ENCODE measurements at places on chromosomes 6 and 20.
A peak's percentile ranks its signal among the peaks of the same experiment; 100 is the strongest.

- DNase-seq: no peak
Observed at GRCh38 chr6:109055771-109056235, 38.8 kb downstream of the SESN1 start.

- no peak for DNase-seq
Observed at GRCh38 chr6:36033935-36034334, 6.3 kb downstream of the MAPK14 start.

GRCh38 chr6:31530659-31531058 is 1.9 kb downstream of the MCCD1 start:
- DNase-seq: no peak

DNA sequence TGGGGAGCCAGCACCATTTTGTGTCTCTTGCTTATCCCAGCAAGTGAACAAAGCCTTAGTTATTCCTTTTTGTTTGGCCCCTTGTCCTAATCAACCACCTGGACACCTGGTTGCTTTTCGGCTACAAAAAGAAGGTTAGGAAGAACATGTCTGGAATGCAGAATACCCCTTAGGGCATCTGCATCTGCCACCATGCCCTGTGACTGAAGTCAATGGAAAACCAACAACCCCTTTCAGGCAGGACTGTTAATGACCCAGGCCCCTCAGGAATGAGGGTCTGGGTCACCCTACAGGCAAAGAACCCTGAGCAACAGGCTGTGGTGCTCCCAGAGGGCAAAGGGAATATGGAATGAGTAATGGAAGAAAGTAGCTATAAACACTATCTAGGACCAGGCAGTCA is 78.5 kb downstream of the PDE10A start:
- no peak for DNase-seq

DNA sequence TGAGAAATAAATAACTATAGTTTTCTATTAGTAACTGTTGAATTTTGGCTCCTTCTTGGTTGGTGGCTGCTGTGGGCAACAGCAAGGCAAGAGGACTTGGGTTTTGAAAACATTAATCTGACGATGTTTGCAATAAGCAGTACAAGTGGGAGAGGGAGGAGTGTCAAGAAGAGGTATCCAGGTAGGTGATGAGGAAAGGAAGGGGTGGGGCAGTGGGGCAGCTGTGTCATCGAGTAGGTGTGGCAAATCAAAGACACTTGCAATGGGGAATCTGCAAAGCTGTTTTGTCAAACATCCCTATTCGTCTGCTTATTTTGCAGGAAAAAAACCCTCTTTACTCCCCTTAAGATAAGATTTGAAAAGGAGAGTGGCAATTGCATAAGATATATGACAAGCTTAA is 171.9 kb upstream of the MAP3K7 start:
- DNase-seq: no peak

DNA sequence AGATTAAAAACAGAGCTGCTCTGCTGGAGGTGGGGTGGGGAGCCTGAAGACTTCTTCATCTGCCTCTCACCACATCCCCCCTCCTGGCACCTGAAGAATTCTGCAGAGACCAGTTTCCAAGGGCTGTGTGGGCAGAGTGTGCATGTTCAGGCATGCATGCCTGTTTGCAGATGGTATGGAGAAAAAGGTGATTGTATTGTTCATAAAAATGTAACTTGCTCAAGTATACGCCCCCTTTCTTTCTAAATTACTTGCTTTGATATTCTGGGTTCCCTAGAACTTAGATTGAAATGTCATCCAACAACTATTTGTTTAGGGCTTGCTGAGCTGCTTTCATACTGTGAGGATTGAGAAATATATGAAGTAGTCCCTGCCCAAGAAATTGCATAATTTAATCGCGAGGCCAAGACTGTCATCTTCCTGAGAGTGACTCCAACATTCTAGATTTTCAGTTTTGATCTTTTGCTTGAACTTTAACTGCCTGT is 83.6 kb downstream of the LCA5 start:
- DNase-seq: no peak

GRCh38 chr6:126388104-126388598 is 48.2 kb downstream of the CENPW start:
- no peak for DNase-seq

GRCh38 chr6:48961781-48962415 is 501.2 kb downstream of the MMUT start:
- no peak for DNase-seq

DNA sequence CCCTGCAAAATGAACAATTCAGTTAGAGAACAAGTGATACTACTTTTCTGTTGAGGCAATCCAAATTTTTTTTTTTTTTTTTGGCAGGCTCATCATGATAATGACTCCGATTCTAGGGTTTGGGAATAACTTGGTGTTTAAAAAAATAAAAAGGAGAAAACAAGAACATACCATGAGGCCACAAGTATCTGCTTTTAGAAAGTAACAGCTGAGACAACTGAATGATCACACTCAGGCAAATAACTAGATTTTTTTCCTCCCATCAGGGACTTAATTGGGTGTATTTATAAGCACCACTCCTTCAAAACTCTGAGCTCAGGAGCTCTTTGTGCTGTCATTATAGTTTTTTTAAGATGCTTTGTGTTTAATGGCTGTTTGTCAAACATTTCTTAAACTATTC is 29.6 kb downstream of the PAK5 start:
- DNase-seq: no peak

DNA sequence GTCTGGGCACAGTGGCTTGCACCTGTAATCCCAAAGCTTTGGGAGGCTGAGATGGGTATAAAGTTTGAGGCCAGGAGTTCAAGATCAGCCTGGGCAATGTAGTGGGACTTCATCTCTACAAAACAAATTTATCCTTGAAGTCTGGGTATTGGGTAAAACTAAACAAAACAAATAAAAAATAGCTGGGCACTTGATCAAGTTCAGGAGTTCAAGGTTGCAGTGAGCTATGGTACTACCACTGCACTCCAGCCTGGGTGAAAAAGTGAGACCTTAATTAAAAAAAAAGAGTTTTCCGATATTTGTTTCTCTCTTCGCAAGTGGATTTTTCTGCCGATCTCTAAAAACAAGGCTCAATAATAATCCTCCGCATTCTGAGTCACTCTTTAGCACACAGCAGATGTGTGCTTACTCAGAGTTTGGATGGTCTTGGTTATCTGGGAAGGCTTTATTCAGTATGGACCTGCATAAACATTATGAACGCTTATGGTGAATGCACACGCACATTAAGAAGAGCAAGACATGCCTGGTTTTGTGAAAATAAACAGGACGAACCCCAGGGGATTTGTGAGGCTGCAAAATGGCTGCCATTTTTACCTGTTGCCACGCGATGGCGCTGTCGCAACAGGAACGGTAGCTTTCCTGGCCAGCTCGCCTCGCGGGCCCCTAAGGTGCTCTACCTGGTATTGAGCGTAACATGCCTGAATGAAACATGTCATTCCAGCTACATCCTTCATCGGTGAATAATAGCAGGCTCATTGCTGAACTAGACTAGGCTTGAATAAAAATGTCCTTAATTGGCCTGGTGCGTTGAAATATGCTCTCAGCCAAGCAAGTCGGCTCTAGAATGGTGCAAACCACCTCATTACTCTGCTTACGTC is 6.0 kb downstream of the OPN5 start:
- DNase-seq: no peak

- no peak for DNase-seq
Observed at GRCh38 chr6:38153798-38154345, 334.3 kb downstream of the ZFAND3 start.

- no peak for DNase-seq
Observed at GRCh38 chr6:54072635-54073313, 38.5 kb upstream of the MLIP start.

DNA sequence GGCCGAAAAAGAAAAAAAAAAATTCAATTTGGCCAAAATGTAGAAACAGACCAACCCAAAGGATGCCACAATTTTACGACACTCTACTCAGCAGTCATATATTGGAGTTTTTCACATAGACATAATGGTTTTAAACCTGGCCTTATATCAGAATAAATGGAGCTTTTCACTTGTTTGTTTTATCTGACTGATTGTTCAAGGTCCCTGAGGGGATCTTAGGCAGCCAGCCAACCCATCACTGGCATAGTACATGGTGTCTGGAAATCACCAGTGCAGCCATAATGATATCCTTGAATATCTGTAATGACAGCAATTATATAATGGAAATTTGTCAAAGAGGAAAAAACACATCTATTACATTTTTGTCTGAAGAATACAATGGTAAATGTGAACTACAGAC is 96.9 kb downstream of the PRSS35 start:
- DNase-seq: no peak

GRCh38 chr6:12576389-12576788 is 140.2 kb upstream of the PHACTR1 start:
- DNase-seq: no peak

DNA sequence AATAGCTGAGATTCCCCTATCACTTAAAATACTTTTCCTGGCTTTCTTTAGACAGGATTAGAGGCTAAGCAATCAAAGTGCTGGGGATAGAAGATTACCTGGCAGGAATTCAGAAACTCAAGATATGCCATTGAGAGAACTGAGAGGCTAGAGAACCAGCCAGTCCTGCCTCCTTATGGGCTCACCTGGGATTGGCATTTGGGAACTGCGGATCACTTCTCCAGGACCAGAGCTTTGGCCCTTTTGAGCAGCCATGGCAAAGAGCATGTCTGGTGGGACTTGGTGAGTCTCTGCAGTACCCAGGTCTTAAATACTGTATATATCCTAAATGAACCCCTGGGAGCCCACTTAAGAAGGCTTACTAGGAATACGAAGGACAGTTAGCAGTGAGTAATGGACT is 399.1 kb downstream of the BTBD3 start:
- DNase-seq: no peak

GRCh38 chr6:52544602-52545405 is 32.1 kb downstream of the TRAM2 start:
- no peak for DNase-seq

DNA sequence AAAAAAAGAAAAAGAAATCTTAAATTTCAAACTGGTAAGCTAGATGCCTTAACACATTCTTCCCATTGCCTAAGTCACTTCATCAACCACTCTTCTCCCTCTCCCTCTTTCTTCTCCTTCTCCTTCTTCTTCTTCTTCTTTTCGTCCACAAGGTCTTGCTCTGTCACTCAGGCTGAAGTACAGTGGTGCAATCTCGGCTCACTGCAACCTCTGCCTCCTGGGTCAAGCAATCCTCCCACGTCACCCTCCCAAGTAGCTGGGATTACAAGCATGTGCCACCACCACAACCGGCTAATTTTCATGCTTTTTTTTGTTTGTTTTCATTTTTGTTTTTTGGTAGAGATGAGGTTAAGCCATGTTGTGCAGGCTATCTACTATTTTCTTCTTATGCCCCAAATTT is 60.2 kb downstream of the GPR63 start:
- no peak for DNase-seq

- no peak for DNase-seq
Observed at GRCh38 chr6:47084610-47085009, 42.5 kb upstream of the ADGRF1 start.

- DNase-seq: peak; percentile 43
Observed at GRCh38 chr6:159174263-159174969, 5.2 kb downstream of the FNDC1 start.

DNA sequence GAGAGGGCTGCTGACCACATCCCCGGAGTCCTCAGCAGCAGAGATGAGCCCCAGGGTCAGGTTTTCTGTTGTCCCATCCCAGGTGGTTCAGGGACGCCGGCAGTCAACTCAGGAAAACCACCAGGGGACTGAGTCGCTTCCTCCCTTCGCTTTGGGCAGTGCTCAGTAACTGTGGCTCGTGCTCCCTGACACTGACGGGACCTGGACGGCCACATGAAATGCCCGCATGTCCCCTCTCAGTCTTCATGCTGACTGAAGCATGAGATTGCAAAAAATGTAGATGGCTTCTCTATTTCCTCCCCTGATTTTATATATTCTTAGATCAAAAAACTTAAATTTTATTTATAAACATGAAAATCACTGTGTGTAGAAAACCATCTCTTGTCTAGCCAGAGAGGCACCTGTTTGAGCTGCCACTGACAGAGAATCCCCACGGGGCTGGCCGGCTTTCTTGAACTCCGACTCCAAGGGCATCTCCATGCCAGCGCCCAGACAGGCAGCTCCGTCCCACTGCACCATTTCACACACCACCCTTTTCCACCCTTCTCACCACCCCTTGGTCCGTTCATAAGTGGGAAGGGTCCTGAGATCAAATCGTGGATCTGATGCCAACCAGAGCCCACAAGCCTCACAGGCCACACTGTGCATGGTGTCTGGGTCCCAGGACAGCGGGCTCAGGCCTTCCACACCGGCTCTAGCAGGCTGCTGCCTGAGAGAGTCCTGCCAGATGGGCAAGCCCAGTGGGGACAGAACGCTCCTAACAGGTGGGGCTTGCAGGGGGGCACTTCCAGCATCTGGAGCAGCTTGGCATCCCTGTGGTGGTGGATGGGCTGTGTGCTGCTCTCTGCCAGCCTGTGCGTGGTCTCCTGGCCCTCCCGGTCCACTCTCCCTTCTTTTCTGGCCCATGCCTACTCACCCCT is 98.2 kb downstream of the SMOC2 start:
- DNase-seq: no peak

- no peak for DNase-seq
Observed at GRCh38 chr6:89750338-89750737, 69.3 kb downstream of the MDN1 start.

DNA sequence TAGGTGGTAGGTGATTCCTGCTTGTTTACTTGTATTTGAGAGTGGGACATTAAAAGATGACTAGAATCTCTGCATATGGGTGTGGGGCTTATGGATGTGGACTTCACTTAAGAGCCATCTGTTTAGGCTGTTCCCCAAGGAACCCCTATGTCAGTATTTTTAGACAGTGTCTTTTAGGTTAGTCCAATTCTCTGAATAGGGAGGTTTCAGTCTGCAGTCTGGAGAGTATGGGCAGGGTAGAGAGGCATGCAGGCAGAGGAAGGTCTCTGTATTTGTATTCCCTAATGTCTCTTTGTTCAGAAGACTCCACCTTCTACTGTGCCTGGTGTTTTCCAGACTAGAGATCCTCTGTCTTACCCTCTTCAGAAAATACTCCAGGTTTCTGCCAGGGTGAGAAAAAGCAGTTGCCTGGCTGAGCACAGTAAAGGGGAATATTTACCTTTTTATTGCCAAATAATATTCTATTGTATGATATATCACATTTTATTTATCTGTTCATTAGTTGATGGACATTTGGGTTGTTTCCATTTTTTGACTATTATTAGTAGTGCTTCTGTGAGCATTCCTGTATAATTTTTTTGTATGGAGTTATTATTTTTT is 19.1 kb downstream of the SLX4IP start:
- no peak for DNase-seq

DNA sequence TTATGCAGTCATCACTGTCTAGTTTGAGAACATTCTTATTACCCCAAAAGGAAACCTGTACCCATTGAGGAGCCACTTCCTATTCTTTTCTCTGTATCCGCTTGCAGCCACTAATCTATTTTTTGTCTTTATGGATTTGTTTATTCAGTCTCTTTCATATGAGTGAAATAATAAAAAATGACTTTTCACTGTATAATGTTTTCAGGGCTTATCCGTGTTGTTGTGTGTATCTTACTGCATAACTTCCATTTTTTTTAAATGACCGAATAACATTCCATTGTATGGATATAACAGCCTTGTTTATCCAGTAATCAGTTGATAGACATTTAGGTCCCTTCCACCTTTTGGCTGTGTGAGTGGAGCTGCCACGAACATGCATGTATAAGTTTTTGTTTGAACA is 86.6 kb downstream of the ZFAND3 start:
- DNase-seq: no peak

- no peak for DNase-seq
Observed at GRCh38 chr20:40331249-40331648, 357.8 kb downstream of the MAFB start.
